H9 (cell line): ENCODE measurements at places on chromosomes 4 and X. TPM values are rescaled to one million over a fixed set of nuclear protein-coding genes. Genes with fewer than 3 reads are reported as not detected.

DNA sequence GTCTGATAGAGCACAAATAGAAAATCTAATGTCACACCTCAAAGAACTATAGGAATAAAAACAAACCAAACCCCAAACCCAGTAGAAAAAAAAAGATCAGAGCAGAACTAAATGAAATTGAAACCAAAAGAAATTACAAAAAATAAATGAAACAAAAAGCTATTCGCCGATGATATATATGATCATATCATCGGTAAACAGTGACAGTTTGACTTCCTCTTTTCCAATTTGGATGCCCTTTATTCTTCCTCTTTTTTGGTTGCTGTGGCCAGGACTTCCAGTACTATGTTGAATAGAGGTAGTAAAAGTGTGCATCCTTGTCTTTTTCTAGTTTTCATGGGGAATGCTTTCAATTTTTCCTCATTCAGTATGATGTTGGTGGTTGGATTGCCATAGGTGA, 215.3 kb upstream of the AR start:
- DNase-seq = no peak
- no peak overlapping the region for H3K4me3 ChIP-seq
- no peaks in the 10 kb centered on the region for H3K4me1 ChIP-seq
- no peak overlapping the region for H3K27ac ChIP-seq
- H3K27me3 ChIP-seq = no peaks in the 10 kb centered on the region

DNA sequence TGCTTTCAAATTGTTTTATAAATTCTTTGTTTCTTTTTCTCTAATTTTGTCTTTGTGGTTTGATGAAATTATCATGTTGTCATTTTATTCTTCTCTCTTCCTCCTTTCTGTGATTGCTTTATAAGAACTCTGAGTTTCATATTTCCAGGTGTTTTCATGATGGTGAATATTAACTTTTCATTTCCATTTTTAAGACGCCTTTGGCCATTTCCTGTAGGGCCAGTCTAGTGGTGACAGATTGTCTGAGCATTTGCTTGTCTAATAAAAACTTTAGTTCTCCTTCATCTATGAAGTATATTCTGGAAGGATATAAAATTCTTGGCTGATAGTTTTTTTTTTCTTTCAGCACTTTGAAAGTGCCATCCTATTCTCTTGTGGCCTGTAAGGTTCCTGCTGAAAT, 128.1 kb downstream of the FAM13A start:
- H3K4me3 ChIP-seq = no peak overlapping the region
- peaks cover 5% of the 10 kb centered on the region for H3K36me3 ChIP-seq
- DNase-seq = no peak
- no peak overlapping the region for H3K27ac ChIP-seq
- H3K4me1 ChIP-seq = no peaks in the 10 kb centered on the region

DNA sequence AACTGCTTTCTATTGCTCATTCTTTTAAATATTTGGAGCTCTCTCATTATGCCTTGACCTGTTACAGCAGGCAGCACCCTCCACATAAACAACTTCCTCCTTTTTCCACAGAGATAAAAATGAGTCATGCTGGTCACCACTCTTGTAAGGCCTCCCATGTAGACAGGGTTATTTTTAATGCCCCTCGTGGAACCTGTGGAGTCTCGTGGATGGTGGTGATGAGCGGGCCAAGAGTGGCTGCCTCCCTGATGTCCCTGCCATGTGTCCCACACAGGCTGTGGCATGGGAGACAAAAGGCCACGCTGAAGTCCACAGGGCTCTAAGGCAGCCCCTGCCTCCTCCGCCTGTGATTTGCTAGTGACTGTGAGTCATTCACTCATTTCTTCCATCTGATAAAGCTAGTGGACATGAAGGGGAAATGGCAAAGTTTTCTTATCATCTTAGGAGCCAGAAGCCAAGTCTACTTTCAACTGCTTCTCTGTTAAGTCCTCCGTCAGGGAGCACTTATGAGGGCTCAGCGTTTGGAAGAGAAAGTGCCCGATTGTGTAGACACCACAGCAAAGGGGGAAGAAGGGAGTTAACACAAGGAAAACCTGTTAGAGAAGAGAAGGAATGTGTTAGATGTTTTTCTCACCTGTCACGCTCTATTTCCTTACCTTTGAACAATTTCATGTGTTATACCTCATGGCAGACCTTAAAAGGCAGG, 121.6 kb upstream of the FAT1 start:
- peaks cover 5% of the 10 kb centered on the region for H3K36me3 ChIP-seq
- no peak overlapping the region for H3K27ac ChIP-seq
- no peaks in the 10 kb centered on the region for H3K27me3 ChIP-seq

DNA sequence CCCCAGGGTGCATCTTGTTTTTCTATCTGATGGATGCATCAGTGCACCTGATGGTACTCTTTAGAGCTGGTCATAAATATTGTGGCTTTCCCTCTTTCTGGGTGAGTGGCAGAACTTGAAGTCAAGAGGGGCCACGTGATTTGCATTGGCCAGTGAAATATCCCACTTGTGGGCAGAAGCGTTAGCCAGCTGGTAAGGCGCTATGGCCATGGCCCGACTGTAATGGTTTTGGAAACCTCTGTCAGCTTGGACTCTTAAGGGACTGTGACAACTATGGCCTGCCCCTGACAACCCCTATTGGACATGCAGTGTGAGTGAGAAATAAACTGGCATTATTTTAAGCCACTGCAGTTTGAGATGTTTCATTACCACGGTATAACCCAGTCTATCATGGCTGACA, 72.8 kb downstream of the SEL1L3 start:
- H3K4me1 ChIP-seq = no peaks in the 10 kb centered on the region
- no peak for DNase-seq
- H3K4me3 ChIP-seq = no peak overlapping the region
- H3K36me3 ChIP-seq = peaks cover 57% of the 10 kb centered on the region
- H3K27me3 ChIP-seq = no peaks in the 10 kb centered on the region

- peak overlapping the region; percentile 90 for H3K4me3 ChIP-seq
- no peak overlapping the region for H3K27ac ChIP-seq
- H3K36me3 ChIP-seq = peaks cover 52% of the 10 kb centered on the region
- H3K27me3 ChIP-seq = no peaks in the 10 kb centered on the region
- no peaks in the 10 kb centered on the region; the same call in 1 of the 2 replicates for H3K4me1 ChIP-seq
These were observed 1.8 kb downstream of the CENPU start for GRCh38 chr4:184732126-184732525.

- no peaks in the 10 kb centered on the region for H3K4me1 ChIP-seq
- no peaks in the 10 kb centered on the region for H3K27me3 ChIP-seq
- no peak overlapping the region for H3K4me3 ChIP-seq
- no peak for DNase-seq
- H3K36me3 ChIP-seq = peaks cover 67% of the 10 kb centered on the region
- no peak overlapping the region for H3K27ac ChIP-seq
These were observed 133.8 kb upstream of the PLAC1 start for GRCh38 chrX:134792077-134792476.

DNA sequence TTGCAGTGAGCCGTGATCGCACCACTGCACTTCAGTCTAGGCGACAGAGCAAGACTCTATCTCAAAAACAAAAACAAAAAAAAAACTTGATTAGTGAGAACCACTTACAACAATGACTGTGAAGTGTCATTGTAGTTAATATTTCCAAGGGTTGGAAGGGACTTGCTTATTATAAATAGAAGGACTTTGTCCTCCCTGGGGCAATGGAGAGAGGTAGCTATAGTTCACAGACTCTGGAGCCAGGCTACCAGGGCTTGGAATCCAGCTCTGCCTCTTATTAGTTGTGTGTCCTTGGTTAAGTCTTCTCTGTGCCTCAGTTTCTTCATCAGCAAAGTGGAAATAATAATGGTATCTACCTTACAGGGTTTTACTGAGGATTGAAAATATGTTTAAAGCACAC, 51.6 kb downstream of the TMEM150C start:
- peaks cover 5% of the 10 kb centered on the region; the same call in 1 of the 2 replicates for H3K36me3 ChIP-seq
- H3K4me3 ChIP-seq = no peak overlapping the region
- H3K27ac ChIP-seq = no peak overlapping the region
- DNase-seq = no peak
- no peaks in the 10 kb centered on the region for H3K4me1 ChIP-seq

DNA sequence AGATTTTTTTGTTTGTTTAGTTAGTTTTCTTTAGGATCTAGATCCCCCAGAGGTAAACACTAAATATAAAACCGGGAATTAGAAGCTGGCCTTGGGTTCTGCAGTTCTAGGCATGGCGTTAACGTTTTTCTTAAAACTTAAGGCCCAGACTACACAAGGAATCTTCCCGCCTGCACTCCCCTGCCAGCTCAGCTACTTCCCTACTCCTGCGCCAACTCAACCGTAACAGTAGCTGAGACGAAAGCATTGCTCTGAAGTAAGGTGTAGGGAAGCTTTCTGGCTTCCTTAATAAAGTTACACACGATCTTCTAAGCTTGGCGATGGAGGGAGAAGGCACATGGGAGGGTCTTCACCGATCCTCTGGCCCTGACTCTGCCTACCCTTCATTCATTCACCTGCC, 37.1 kb downstream of the CPE start:
- H3K4me3 ChIP-seq = no peak overlapping the region
- no peaks in the 10 kb centered on the region for H3K36me3 ChIP-seq
- no peak for DNase-seq
- no peak overlapping the region for H3K27ac ChIP-seq

DNA sequence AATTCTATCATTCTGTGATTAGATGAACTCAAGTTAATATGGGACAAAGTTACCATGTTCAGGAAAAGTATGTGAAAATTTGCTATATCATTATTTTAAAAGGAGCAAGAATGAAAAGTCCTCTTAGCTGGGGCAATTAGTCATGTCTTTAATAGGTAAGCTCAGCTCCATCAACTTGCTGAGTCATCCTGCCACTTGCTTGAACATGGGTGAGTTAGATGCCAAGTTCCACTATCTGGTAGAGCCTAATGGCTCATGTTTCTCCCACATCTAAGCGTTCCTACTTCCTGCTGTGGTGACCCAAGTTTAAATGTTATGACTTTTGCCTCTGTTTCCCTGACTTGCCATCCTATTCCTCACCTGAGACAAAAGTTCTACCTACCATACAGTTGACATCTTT, 276.8 kb downstream of the ZNF674 start:
- H3K4me1 ChIP-seq = 0 out of 2 replicates have a peak, but pooled peaks cover 3% of the 10 kb centered on the region
- H3K27ac ChIP-seq = no peak overlapping the region
- no peak overlapping the region for H3K4me3 ChIP-seq
- no peaks in the 10 kb centered on the region for H3K27me3 ChIP-seq
- DNase-seq = no peak

DNA sequence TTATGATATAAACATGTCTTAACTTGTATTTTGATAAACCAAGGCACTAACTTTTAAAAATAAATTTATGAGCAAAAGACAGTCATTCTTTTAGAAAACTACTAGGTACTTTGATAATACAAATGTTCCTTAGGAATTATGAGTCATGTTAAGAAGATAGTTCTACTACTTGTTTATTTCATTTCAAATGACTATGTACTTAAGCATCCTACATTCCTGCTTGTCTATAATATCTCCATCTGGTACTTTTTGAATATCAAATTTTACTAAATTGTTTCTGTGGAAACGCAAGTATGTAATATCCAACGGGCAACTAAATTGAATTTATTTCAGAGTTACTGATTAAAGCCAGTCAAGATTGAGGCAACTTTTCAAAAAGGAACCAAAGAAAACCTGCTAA, 61.8 kb downstream of the CAMK2D start:
- no peaks in the 10 kb centered on the region for H3K4me1 ChIP-seq
- no peak overlapping the region for H3K27ac ChIP-seq
- H3K27me3 ChIP-seq = no peaks in the 10 kb centered on the region
- H3K4me3 ChIP-seq = no peak overlapping the region

DNA sequence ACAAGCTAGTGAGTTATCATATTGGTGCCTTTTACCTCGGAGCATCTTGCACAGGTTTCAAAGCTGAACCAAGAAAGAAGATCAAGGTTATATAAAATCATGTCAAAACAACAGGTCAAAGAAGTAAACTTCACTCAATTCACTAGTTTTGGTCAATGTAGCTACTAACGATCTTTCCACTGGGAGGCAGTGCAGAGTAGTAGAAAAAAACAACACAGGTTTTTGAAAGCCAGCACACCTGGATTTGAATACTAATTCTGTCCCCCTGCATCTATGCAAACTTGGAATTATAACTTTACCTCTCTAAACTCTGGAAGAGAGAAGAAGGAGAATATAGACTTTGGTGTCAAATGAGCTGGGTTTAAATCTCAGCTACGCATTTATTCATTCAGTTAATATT, 266.1 kb downstream of the GRIA3 start:
- H3K4me1 ChIP-seq = no peaks in the 10 kb centered on the region
- DNase-seq = no peak

DNA sequence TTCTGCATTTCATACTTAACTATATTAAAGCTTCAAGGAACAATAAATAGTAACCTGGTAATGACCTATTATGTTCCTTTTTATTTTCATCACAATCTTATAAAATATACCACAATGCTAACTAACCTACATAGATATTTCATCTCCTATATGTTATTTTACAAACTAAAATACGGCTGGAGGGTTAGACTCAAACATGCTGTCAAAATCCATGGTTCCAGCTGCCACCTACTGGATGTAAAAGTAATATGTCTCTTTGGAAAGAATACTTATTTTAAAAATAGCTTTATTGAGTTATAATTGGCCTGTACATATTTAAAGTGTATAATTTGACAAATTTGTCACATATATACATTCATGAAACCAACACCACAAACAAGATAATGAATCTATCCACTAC, 15.0 kb downstream of the RGN start:
- no peak overlapping the region for H3K4me3 ChIP-seq
- H3K27me3 ChIP-seq = no peaks in the 10 kb centered on the region
- H3K36me3 ChIP-seq = no peaks in the 10 kb centered on the region
- no peaks in the 10 kb centered on the region for H3K4me1 ChIP-seq
- no peak for DNase-seq

GRCh38 chr4:150822407-150822806, 192.7 kb downstream of the LRBA start:
- H3K27me3 ChIP-seq = no peaks in the 10 kb centered on the region
- H3K36me3 ChIP-seq = peaks cover 16% of the 10 kb centered on the region; the same call in 2 of the 3 replicates
- H3K4me1 ChIP-seq = no peaks in the 10 kb centered on the region

DNA sequence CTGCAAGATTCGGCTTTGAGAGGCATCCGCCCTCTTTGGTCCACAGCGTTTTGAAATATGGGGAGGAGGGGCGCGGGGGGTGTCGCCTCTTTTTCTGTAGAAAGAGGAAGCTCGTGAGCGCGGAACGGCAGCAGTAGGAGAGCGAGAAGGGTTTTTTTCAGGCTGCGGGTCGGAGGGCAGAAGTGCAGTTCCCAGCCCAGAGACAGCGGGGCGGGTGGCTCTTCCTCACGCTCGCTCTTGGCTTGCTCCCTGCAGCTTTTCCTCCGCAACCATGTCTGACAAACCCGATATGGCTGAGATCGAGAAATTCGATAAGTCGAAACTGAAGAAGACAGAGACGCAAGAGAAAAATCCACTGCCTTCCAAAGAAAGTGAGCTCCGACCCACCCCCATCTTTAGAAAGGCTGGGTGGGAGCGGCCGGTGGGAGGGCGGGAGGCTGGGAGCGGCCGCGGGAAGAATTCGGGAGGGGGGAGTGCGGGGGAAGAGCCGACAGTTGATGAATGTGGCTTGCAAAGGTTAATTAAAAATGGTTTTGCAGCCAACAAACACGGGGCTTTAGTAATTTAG, 1.2 kb downstream of the TMSB4X start:
- peak overlapping the region; percentile 97 for H3K4me3 ChIP-seq
- H3K27me3 ChIP-seq = no peaks in the 10 kb centered on the region
- H3K4me1 ChIP-seq = peaks cover 2% of the 10 kb centered on the region; the same call in 1 of the 2 replicates

Gene PALLD
- total RNA-seq = 15.7 and 18.3 TPM in 2 replicates

Gene NAA11
- not detected in 2 replicates for total RNA-seq

Gene C1QTNF7
- total RNA-seq = not detected in 2 replicates

Gene GCNA
- 0.48 and 0.96 TPM in 2 replicates for total RNA-seq

Gene SLIT2
- 1.3 and 1.5 TPM in 2 replicates for total RNA-seq

Gene ZNF718
- 11.1 and 12.5 TPM in 2 replicates for total RNA-seq

Gene ELOVL6
- 62.6 and 64.6 TPM in 2 replicates for total RNA-seq

Gene FAT1
- 157 and 173 TPM in 2 replicates for total RNA-seq

Gene HMGN5
- 11.4 and 13.0 TPM in 2 replicates for total RNA-seq

Gene GC
- total RNA-seq = 0.15 TPM in 1 of 2 replicates, not detected in the other

Gene PF4V1
- total RNA-seq = not detected in 2 replicates
